ENCODE measurements at places on chromosomes 1 and 21. TPM values are rescaled to one million over a fixed set of nuclear protein-coding genes. Genes with fewer than 3 reads are reported as not detected.

DNA sequence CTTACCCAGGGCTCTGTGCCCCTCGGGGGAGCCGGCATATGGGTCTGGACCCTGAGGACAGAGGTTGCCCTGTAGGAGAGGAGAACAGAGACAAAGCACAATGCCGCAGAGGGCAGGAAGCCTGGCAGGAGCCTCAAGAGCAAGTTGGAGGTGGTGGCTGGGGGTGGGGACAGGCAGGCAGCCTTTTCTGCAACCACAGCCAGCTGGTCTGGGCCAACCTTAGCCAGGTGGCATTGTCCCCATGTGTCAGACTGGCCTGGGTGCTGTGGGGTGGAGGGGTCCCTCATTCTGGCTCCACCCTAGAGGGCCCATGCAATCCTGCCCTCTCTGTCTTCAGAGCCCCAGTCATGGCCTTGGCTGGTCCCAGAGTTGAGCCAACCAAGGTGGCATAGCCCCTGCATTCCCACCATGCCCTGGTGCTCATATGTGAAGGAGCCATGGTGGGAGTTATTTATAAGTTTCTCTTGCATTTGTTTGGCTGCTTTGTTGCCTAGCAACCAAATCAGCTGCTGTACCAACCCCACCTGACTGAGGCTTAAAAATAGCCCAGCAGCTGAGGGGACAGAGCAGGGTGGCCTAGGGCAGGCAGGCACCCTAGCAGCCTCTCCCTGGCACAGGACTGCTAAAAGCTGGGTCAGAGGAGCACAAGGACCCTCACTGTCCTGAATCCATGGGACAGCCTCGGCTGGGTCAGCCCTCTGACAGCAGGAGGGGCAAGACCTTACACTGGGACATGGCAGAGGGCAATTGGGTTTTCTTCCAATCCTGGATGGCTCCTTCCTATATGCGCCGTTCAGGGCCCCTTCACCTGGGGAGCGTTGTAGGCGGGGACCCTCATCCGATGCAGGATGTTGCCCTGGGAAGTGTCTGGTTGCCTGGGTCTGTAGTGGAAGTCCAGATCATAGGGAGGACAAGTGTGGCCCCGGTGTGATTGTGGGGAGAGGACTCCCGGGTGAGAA is 19.5 kb downstream of the MAP7D1 start:
- DNase-seq, result no peak

- no peak for DNase-seq
Observed at GRCh38 chr1:151693057-151693651, 23.4 kb downstream of the CELF3 start.

DNA sequence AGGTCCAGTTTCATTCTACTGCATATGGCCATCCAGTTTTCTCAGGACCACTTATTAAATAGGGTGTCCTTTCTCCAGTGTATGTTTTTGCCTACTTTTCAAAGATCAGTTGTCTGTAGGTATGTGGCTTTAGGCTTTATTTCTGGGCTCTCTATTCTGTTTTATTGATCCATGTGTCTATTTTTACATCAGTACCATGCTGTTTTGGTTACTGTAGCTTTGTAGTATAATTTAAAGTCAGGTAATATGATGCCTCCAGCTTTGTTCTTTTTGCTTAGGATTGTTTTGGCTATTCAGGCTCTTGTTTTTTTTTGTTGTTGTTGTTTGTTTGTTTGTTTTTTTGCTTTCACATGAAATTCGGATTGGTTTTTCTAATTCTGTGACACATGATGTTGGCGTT is 124.4 kb upstream of the SLC35F3 start:
- DNase-seq, result no peak

- no peak for DNase-seq
Observed at GRCh38 chr1:244548558-244549115, 87.6 kb downstream of the CATSPERE start.

TRIM46 gene
- total RNA-seq, result 0.98 TPM

SPRR2F gene
- total RNA-seq, result not detected

CAPN9 gene
- not detected for total RNA-seq

- DNase-seq, result no peak
Observed at GRCh38 chr1:41743366-41743765, 175.4 kb downstream of the HIVEP3 start.

Data from breast epithelium (tissue), 4 donors.